ENCODE measurements at places on chromosomes 6 and 20.

GRCh38 chr6:167270499-167271311 lies 20.4 kb upstream of the UNC93A start:
- DNase-seq, result no peak

- DNase-seq, result no peak
Measured at GRCh38 chr6:17292600-17293133, 11.5 kb downstream of the RBM24 start.

DNA sequence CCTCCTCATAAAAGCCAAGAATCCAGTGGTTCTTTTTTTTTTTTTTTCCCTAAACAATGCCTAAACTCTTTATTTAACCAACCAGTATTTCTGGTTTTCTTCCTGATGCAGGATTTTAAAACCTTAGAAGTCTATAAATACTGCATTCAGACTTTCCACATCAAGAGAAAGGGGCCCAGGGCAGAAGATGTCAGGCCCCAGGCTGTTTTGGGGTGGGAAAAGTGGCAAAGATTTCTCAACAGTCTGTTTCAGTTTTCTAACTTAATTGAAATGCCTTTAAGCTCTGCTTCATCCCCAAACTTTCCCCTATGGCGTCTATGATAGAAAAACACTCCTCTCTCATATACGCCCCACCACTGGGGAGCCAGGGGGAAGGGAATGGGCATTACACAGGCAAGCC lies 33.1 kb downstream of the QRSL1 start:
- DNase-seq, result no peak

DNA sequence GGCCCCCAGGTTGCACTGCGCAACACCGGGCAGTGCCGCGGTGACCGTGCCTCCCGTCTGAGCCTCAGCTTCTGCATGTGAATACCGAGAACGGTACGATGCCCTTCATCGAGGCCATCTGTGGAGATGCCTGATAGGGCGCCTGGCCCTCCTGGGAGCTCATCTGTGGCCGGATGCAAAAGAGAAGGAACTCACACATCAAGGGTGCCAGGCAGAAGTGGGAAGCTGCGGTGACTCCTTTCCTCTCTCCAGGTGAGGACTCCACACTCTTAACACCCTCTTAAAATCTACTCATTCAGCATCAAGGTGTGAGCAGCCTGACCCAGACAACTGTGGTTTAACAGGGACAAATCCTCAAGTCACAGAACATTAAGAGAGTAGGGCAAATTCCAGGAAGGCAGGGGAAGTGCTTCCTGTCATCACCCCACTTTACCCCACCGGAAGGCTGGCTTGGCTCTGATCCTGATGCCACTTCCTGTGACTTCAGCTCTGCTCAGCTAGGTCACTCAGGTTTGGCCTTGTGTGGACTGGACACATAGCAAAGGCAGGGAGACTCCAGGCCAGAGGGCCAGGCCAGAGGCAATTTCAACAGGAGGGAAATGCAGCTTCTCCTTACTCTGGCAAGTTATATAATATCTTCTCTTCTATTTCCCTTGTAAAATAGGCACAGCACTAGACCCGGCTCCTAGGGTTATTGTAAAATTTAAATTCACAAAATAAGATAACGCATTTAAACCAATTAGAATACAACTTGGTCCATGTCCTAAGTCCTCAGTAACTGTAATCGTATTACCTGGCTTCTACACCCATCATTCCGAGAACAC lies 69.4 kb downstream of the CPNE5 start:
- DNase-seq, result no peak

GRCh38 chr6:56366141-56366852 lies 118.9 kb upstream of the COL21A1 start:
- DNase-seq, result no peak

DNA sequence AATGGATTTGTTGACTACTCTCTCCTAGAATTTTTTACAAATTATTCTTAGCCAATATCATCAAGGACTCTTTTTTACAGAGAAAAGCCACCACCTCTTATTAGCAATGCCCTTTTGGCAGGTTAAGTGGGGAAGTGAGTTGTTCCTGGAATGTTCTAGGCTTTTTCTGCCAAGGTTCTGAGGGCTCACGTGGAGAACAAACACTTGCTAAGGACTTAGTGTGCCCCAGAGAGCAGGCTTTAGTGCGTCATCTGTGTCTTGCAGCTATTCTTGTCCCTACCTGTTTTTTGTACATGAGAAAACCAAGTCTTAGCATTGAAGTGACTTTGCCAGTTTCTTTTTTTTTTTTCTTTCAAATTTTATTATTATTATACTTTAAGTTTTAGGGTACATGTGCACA lies 33.5 kb downstream of the CFAP61 start:
- no peak for DNase-seq

GRCh38 chr6:168686831-168687730 lies 246.1 kb downstream of the SMOC2 start:
- DNase-seq, result no peak

DNA sequence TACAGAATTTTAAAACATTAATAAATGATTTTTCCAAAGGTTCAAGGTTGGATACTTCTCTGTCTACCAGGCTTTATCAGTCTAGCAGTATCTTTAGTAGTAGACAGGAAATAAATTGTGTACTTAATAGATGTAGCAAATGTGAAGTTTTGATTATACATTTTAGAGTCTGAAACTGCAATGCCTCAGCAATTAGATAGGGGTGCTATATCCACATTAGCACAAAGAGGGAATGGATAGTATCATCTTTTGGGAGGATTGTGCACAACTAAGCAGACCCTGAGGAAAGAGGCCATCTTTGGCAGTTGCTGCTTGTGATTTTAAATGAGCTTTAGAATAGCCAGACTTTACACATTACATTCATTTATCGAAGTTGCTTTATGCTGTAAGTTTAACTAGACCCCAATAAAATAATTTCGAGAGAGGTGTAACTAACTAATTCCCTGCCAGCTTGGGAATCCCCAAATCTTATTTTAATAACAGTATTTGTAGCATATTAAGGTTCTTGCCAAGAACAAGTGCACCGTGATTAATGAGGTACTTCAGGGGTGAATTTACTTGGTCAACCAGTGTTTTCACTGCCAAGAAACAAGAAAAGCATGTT lies 2.8 kb downstream of the KCNQ5 start:
- no peak for DNase-seq

- DNase-seq, result no peak
Measured at GRCh38 chr20:10492844-10493243, 57.7 kb downstream of the SLX4IP start.

DNA sequence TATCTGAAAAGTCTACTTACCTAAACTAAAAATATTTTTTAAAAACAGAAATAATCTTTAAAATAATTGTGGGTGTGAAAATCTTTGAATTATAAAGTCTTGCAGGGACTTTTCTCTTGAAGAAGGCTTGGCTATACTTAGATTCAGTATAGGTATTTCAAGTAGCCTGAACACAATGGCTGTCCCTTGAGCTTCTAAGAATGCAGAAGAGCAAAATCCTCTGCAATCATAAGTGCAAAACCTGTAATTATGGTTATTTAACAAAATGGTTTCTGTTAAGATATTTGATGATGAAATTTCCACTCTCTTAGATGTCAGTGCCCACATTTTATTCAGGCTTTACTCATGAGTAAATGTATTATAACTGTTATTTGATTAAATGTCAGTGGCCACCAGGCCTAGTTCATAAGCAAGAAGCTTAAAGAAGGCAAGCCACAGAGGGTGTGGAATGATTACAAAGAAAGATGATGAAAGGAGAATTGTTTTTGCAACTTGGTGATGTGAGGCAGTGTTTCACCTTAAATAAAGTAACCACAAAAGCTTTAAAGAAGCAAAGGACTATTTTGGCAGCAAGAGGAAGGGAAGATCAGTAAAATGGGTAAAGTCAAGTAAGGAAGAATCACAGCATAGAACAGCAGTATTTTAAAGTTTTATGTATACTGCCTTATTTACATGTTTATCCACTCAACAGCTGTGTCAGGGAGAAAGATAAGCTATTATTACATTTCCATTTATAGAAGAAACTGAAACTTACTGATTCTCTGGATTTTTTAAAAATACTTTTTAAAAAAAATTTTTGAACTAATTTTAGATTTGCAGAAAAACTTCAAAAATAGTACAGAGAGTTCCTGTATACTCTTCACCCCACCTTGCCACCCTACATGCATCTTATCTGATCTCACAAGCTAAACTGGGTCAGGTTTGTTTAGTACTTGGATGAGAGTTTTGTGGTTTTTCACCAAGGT lies 351.2 kb upstream of the RUNX2 start:
- no peak for DNase-seq

- no peak for DNase-seq
Measured at GRCh38 chr20:37925265-37926165, 22.6 kb downstream of the VSTM2L start.

Measured in stimulated activated CD8-positive, alpha-beta memory T cell treated with anti-CD3 and anti-CD28 coated beads, Interleukin-4, amount 100 ng/mL, for 1 hour (primary cell).